ENCODE measurements at places on chromosomes 11 and 22.

DNA sequence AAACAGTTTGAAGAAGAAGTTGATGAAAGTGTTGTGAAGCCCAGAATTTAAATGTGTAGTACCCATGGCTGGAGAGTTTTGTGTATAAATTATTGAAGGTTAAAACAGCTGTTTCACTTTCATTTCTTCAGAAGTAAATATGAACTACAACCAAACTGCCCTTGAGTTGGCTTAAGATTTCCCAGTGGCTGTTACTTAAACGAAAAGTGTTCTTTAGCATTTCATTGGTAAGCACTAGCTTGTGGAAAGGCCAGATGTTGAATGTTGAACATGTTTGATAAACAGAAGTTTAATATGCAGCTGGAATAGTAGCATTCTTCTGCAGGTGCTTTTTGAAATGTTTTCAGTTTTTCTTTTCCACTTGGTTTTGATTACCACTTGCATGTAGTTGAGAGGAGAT lies 83.2 kb upstream of the TNRC6B start:
- DNase-seq = no peak

DNA sequence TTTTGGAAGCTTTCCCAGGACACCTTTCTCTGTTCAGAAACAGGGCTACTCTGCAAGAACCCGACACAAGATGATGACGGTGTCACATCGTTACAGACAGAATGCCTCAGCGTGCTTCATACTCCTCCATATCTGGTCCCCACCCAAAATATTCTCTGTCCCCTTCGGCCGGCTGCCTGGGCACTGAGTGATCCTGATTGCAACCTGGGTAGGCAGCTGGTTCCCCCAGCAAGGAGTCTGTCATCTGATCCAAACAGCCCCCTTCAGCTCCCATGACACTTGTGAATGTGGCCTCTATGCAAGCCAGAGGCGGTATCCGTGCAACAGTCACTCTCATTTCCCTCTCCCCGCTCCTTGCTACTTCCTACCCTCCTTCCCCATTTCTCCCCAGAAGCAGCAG lies 431.7 kb upstream of the B3GAT1 start:
- no peak for DNase-seq

DNA sequence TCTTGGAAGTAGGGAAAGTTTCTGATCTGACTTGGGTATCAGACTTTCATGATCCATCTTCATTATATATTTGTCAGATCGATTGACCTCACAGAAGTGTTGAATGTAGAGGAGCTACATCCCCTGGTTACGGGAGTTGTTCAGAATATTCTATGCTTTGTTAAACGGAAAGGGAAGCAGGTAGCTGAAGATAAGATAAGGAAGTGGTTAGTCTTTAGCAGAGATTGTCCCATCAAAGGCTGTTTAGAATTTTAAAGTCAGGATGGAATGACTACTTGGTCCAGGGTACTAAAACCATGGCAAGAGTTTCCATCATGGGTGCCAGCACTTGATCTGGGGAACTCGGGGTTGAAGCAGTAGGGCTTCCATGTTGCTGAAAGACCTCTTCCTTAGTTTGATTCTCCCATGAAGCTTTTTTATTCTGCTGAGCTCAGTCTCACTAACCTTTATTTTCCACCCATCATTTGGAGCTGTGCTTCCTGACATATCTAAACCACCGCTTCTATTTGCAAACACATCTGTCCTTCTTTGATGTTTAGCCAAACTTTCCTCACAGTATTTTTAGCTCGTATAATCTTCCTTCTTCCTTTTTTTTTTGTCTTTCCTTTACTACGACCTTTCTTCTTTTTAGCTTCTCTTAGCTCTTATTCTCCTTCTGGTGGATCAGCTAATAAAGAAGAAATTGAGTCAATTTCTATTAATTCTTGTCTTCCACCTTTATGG lies 4.0 kb upstream of the C22orf31 start:
- no peak for DNase-seq

DNA sequence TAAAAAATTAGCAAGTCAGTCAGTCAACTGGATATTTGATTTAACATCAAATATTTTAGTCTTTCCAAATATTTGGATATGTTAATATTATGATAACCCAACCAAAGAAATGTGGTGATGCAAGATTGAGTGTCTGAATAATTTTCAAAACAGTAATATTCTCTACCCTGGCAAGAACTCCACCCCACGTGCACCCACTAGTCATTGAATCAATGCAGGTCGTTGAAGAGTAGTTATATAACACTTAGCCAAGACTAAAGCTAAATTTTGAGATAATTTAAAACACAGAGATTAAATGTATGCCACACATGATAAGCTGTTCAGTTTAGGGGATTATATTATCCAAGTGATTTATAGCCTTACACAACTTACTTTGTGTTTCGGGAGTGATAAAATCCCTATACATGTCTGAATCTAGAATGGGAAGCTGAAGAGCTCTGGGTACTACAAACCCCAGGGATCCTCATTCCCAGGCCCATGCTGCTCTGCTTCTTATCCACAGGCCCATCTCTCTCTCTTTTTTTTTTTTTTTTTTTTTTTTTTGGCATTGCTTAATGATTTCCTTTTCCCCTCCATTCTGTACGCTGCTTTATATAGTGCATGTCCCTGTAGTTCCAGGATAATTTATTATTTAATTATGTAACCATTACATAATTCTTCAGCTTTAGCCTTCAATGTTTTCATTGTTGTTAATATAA lies 392.9 kb downstream of the NTM start:
- no peak for DNase-seq

DNA sequence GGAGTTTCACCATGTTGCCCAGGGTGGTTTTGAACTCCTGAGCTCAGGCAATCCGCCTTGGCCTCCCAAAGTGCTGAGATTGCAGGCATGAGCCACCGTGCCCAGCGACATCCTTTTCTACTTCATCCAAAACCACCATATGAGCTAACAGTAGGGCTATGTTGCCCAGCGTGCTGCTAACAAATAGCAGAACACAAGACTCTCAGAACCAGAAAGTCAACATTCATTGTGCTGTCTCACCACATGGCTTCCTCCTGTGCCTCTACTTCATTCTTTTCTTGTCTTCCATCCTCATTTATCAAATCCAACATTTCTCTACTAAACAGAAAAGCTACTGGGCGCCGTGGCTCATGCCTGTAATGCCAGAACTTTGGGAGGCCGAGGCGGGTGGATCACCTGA lies 12.0 kb upstream of the DENND5A start:
- no peak for DNase-seq

GRCh38 chr22:28171712-28172111 lies 252.7 kb upstream of the PITPNB start:
- no peak for DNase-seq

- DNase-seq = no peak
Observed at GRCh38 chr11:5597953-5598352, 1.5 kb downstream of the TRIM6 start.

- DNase-seq = no peak
Observed at GRCh38 chr22:36999463-36999862, 19.8 kb downstream of the TST start.

GRCh38 chr11:43693731-43694130 lies 13.2 kb downstream of the HSD17B12 start:
- no peak for DNase-seq

DNA sequence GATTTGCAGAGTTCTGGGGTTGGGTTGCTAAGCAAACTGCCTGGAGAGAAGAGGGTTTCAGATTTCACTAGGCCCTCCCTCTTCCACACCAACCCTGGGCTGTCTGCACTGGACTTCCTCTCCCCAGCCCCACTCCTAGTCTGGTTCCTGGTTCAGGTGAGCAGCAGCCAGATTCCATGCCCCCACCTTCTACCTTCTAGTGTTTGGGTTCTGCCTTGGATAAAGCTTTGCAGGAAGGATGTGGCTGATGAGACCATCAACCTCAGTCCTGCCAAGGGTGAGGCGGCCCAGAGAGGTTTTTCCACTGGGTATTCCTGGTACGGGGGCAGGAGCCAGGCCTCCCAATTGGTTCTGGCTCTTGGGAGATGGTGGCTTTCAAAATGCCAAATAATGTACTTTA lies 68.3 kb downstream of the BCR start:
- no peak for DNase-seq

DNA sequence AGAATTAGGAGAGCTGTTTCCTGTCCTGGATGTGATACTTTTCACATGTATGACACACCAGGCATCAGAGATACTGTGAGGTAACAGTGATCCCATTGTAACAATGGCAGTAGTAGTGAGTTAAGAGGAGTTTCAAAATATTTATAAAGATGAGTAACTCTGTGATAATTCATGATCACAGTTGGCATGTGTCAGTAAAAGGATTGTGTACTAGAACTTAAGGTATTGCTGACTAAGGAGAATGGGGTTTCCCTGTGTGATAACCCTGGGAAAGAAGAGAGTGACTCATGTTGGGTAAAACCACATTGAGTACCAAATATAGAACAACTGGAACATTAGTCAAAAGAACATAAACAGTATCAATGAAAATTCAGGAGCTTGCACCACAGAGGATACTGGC lies 22.9 kb upstream of the SLC5A1 start:
- no peak for DNase-seq

DNA sequence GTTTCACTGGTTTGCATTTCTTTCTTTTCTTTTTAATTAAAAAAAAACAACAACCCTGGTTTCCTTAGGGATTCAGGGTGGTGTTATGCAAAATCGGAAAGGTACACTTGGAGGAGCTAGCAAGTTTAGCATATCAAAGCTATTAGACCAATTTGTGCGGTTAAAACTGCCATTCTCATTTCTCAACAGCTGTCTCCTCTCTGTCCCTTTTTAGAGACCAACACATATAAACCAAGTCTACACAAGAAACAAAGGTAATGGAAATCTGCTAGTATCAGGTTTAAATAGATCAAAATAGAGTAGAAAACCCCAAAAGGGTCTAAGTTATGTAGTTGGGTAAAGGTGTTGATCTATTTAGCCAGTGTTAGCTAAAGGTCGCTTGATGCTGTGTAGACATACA lies 1.7 kb upstream of the SESN3 start:
- DNase-seq = no peak

DNA sequence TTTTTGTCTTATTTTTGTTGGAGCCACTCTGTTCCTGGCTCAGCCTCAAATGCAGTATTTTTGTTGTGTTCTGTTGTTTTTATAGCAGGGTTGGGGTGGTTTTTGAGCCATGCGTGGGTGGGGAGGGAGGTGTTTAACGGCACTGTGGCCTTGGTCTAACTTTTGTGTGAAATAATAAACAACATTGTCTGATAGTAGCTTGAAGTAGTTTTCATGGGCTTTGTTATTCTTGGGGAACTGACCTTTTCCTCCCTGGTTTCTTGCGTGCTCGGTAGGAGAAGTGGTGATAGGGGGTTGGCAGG lies 6.0 kb upstream of the MCM5 start:
- DNase-seq = no peak

- no peak for DNase-seq
Observed at GRCh38 chr11:17528181-17528691, 16.0 kb downstream of the USH1C start.

GRCh38 chr22:27278946-27279345 lies 522.6 kb downstream of the MN1 start:
- no peak for DNase-seq

DNA sequence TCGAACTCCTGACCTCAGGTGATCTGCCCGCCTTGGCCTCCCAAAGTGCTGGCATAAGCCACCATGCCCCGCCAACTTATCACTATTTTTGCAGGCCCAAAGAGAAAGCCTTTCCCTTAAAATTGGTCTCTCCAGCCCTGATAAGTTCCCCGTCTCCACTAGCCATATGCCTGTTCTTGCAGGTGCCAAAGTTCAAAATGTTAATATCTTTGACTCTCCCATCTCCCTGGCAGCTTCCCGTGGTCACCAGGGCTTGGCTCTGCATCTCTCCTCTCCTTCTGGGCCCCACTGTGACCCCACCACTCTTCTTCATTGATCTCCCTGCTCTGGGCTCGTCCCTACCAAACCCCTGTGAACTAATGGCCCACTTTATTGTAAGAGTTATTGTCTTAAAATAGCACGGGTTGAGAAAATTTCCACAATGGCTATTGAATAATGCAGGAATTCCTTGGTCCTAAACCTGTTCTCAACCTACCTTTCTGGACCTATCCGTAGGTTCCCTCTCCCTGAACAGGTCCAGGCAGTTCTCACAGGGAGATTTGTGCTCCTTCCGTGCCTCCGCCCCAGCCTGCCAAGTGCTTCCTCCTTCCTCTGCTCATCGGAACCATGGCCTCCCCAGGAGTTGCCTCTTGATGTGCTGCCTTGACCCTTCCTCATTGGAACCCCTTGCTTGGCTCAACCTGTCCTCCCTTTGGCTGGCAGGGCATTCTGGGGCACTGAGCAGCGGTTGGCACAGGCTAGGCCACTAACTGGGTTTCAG lies 147.5 kb downstream of the DSCAML1 start:
- no peak for DNase-seq

GRCh38 chr11:70134490-70134889 lies 56.4 kb downstream of the ANO1 start:
- no peak for DNase-seq

DNA sequence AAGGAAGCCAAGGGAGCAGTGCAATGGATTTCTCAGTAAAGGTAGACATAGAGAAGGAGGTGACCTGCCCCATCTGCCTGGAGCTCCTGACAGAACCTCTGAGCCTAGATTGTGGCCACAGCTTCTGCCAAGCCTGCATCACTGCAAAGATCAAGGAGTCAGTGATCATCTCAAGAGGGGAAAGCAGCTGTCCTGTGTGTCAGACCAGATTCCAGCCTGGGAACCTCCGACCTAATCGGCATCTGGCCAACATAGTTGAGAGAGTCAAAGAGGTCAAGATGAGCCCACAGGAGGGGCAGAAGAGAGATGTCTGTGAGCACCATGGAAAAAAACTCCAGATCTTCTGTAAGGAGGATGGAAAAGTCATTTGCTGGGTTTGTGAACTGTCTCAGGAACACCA lies 6.6 kb downstream of the TRIM22 start:
- DNase-seq = no peak

DNA sequence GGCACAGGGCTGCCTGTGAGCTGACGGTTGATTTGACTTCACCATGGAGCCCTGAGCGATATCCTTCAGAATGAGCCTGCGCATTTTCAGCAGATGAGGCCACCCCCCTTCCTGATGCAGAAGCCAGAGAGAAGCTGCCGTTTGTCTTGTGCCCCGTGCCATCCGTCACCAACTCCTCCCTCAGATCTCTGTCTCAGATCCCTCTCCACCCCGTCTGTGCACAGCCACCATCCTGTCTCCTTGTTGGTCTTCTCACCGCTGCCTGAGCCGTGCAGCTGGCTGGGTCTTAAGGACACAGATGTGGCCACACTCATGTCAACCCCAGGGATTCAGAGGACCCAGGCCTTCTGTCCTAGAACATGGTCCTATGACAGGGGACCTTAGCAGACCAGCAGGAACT lies 293.9 kb downstream of the TBC1D22A start:
- no peak for DNase-seq

Measured in GOT3 (cell line).